ENCODE measurements at places on chromosomes 1 and 21.

DNA sequence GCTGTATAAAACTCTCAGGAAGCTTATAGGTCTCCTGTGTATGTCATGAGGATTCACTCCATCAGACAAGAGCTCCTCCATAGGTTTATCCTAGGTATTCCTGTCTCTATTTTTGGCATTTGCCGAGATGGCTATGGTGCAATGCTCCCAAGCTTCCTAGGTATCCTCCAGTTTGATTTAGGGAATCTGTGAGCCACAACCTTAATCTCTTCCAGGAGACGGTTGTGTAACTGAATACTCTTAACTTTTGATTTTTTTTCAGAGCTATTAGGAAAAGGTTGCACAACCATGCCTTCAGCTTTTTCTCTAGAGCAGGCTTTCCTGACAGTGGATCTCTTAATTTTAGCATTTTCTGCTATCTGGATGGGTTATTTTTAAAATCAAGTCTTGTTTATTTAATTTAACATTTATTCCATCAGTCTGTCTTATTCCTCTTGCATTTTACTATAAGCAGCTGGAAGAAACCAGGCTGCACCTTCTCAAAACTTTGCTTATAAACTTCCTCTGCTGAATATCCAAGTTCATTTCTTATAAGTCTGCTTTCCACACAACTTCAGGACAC lies 69.4 kb upstream of the BACE2 start:
- no peaks in the 10 kb centered on the region for H3K36me3 ChIP-seq
- H3K27ac ChIP-seq = no peak overlapping the region
- DNase-seq = no peak
- H3K4me1 ChIP-seq = no peaks in the 10 kb centered on the region
- peaks cover 1% of the 10 kb centered on the region for H3K27me3 ChIP-seq

DNA sequence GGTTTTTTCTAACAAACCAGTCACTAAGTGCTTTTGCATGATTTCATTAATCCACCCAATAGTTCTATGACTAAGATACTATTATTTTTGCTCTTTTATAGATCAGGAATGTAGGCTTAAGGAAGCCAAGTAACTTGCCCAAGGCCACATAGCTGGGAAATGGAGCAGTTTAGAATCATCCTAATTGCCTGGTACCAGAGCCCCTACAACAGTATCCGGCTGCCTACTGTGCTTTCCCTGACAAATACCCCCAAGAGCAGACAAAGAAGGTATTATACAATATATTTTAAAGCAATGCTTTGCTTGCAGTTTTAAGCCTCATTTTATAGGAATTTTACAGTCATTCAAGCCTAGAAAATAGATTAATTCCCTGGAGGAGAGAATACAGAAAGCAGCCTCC lies 45.5 kb upstream of the RASAL2 start:
- DNase-seq = no peak
- H3K27me3 ChIP-seq = no peaks in the 10 kb centered on the region
- no peaks in the 10 kb centered on the region for H3K4me1 ChIP-seq
- H3K36me3 ChIP-seq = no peaks in the 10 kb centered on the region
- H3K4me3 ChIP-seq = no peak overlapping the region
- no peak overlapping the region for H3K27ac ChIP-seq

GRCh38 chr1:228867951-228868730 lies 132.9 kb downstream of the RHOU start:
- DNase-seq = no peak
- H3K27ac ChIP-seq = no peak overlapping the region
- H3K36me3 ChIP-seq = no peaks in the 10 kb centered on the region
- H3K4me1 ChIP-seq = peaks cover 13% of the 10 kb centered on the region

GRCh38 chr1:210123383-210123782 lies 109.2 kb upstream of the SERTAD4 start:
- no peak overlapping the region for H3K27ac ChIP-seq
- H3K4me1 ChIP-seq = no peaks in the 10 kb centered on the region
- no peaks in the 10 kb centered on the region for H3K36me3 ChIP-seq
- no peak overlapping the region for H3K4me3 ChIP-seq
- no peaks in the 10 kb centered on the region for H3K27me3 ChIP-seq
- no peak for DNase-seq

GRCh38 chr21:45852886-45853400 lies 128.6 kb upstream of the COL6A1 start:
- no peaks in the 10 kb centered on the region for H3K36me3 ChIP-seq
- H3K27ac ChIP-seq = no peak overlapping the region
- peaks cover 5% of the 10 kb centered on the region for H3K27me3 ChIP-seq
- DNase-seq = no peak

DNA sequence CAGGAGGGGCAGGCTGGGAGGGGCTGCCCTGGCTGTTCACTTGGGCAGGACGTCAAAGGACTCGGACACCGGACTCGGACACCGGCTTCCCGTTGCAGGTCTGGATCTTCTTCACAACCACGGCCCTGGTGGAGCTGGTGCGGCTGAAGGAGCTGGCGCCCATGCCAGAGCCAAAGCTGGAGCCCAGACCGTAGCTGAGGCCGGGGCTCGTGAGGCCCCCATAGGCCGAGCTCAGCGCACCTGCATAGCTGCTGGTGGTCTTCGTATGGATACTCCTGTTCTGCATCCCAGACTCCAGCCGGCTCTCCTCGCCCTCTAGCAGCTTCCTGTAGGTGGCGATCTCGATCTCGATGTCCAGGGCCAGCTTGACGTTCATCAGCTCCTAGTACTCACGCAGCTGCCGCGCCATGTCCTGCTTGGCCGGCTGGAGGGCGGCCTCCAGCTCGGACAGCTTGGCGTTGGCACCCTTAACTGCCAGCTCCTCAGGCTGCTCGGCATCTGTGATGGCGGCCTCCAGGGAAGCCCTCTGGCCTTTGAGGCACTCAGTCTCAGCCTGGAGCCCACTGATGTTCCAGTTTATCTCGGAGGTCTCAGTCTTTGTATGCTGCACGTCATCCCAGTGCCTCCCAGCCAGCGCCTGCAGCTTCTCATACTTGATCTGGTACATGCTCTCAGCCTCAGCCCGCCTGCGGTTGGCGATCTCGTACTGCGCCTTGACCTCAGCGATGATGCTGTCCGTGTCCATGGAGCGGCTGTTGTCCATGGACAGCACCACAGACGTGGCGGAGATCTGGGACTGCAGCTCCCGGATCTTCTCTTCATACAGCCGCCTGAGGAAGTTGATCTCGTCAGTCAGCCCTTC lies 15.1 kb upstream of the KLF17 start:
- peaks cover 20% of the 10 kb centered on the region for H3K27me3 ChIP-seq
- H3K4me1 ChIP-seq = no peaks in the 10 kb centered on the region
- DNase-seq = no peak
- no peak overlapping the region for H3K4me3 ChIP-seq
- H3K27ac ChIP-seq = no peak overlapping the region

DNA sequence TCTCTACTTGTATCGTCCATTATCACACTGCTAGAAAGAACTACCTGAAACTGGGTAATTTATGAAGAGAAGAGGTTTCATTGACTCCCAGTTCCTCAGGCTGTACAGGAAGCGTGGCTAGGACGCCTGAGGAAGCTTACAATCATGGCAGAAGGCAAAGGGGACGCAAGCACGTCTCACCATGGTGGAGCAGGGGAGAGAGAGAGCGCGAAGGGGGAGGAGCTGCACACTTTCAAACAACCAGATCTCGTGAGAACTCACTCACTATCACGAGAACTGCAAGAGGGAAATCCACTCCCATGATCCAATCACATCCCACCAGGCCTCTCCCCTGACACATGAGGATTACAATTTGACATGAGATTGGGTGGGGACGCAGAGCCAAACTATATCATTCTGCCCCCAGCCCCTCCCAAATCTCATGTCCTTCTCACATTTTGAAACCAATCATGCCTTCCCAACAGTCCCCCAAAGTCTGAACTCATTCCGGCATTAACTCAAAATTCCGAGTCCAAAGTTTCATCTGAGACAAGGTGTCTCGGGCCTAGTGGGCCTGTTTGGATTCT lies 8.0 kb downstream of the MMEL1 start:
- H3K36me3 ChIP-seq = no peaks in the 10 kb centered on the region
- H3K27me3 ChIP-seq = peaks cover 32% of the 10 kb centered on the region
- no peak for DNase-seq
- H3K27ac ChIP-seq = no peak overlapping the region
- H3K4me1 ChIP-seq = no peaks in the 10 kb centered on the region
- H3K4me3 ChIP-seq = no peak overlapping the region

- peaks cover 48% of the 10 kb centered on the region for H3K4me1 ChIP-seq
- DNase-seq = no peak
- H3K27me3 ChIP-seq = no peaks in the 10 kb centered on the region
- no peak overlapping the region for H3K4me3 ChIP-seq
Observed at GRCh38 chr1:198253668-198254067, 96.9 kb downstream of the NEK7 start.

DNA sequence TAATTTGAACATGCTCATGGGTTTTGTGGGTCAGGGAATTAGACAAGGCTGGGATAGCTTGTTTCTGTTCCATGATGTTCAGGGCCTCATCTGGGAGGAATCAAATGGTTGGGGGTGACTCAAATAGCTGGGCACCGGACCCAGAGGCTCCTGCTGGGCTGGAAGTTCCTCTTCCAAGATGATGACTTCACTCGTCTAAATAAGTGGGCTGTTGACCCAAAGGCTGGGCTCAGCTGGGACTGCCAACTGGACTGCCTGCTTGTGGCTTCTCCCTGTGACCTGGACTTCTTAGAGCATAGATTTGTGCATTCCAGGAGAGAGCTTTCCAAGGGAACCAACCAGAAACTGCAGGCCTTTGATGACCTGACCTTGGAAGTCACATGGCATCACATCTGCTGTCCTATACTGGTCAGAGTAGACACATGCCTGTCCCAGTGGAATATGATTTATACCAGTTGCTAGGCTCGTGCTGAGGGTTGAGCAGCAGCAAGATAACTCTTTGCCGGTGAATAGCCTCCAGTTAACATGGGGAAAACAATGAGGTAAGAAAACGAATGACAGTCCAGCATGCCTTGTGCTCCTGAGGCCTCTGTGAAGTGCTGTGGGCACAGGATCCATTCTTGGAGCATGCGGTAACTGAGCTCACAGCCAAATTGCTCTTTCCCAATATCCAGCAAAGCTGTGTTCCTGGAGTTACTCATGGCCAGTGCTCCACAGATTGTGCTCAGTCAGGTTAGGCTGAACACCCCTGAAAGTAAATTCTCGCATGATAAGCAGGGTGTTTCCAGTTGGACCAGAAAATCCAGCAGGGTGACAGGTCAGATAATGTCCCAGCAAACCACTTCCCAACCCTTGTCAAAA lies 272.9 kb upstream of the TMEM51 start:
- H3K27me3 ChIP-seq = no peaks in the 10 kb centered on the region
- H3K4me3 ChIP-seq = no peak overlapping the region
- no peaks in the 10 kb centered on the region for H3K4me1 ChIP-seq
- no peak for DNase-seq

DNA sequence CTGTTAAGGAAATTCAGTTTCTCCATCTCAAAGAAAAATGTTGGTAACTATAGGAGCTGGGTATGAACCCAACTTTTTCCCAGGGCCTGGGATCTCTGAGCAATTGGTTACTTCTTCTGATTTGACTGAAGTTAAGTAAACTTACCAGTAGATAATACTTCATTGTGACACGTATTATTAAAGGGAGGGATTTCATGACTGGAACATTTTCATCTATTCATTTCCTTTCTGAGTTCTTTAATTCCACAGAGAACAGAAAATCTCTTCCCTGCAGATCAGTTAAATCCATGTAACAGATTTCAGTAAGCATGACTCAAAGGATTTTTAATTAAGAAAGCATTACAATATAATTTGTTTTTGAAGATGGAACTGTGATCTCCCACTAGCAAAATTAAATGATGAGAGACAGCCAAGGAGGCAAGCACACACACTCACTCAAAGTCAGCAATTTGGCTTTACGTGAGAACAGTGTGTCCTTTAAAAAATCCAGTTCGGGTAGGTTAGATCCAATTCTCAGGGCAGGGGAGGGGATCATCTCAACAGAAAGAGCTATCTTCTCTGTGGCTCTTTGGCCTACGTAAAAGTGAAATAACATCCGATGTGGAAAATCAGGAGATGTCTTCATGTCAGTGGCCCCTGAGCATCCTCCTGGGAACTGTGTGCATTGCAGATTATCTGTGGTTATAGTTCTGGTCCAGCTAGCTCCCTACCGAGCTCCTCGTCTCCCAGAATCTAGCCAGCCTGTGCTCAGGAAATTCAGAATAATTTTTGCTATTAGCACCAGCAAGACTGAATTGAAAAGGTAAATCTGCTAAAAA lies 10.8 kb upstream of the MYOC start:
- no peaks in the 10 kb centered on the region for H3K4me1 ChIP-seq
- DNase-seq = no peak
- H3K27me3 ChIP-seq = peaks cover 8% of the 10 kb centered on the region
- H3K27ac ChIP-seq = no peak overlapping the region

DNA sequence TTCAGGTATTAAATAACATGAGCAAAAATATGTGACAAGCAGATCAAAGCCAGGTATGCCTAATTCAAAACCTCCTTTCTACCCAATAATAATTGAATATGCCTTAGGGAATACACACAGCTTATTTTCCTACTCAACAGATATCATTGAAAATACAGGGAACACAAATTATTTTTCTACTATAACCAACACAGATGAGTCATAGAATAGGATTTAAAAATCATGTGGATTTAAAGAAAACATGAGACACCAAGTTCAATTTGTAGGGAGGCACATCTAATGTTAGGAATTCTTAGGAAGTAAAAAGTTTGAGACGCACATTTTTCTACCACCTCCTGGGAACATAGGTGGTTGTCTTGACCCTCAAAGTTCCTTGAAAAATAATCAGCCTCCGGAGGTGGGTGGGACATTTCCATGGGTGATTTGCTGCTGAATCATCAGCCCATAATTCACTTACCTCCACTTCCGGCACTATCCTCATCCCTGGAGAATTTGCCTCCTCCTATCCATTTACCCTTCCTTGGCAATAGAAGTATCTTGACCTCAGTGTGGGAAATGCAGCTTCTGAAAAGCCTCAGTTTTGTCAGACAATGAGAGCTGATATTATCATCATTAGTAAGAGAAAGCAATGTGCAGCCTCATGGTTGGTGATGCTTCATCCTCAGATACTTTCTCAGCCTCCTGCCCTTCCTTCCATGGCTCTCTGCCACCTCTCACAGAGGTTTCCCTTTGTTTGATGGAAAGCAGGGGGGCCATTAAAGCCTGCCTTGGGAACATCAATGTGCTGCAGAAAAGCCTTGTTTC lies 33.5 kb upstream of the RGS4 start:
- no peaks in the 10 kb centered on the region for H3K27me3 ChIP-seq
- no peaks in the 10 kb centered on the region for H3K36me3 ChIP-seq
- no peak overlapping the region for H3K4me3 ChIP-seq
- no peaks in the 10 kb centered on the region for H3K4me1 ChIP-seq
- no peak for DNase-seq

GRCh38 chr1:206544562-206545257 lies 37.4 kb downstream of the RASSF5 start:
- peaks cover 17% of the 10 kb centered on the region for H3K4me1 ChIP-seq
- no peak overlapping the region for H3K27ac ChIP-seq
- H3K36me3 ChIP-seq = no peaks in the 10 kb centered on the region
- no peak overlapping the region for H3K4me3 ChIP-seq
- H3K27me3 ChIP-seq = no peaks in the 10 kb centered on the region
- peak; percentile 83 for DNase-seq
